Osteoblast (primary cell): ENCODE measurements at places on chromosomes 2 and 18.

DNA sequence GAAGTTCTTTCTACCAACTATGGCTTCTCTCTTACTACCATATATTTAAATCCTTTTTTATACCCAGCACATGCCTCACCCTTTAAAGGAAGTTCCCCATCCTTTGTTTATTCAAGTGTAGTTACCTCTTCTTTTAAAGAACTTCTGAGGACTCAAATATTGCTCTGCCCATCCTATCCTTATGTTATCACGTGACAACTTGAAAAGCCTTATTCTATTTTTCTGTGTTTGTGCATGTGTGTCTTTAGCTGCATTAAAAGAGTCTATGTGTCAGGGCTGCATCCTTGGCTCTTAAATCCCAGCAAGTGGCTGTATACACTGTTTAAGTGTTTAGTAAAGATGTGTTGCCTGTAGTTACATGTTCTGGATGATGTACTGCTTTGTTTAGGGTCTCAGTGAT, 22.5 kb downstream of the FSHR start:
- no peak overlapping the region for H3K27ac ChIP-seq
- H3K4me1 ChIP-seq, result no peaks in the 10 kb centered on the region
- no peaks in the 10 kb centered on the region for H3K36me3 ChIP-seq
- H3K27me3 ChIP-seq, result no peaks in the 10 kb centered on the region
- no peak for DNase-seq

GRCh38 chr2:241708879-241709278, 7.0 kb downstream of the ING5 start:
- peaks cover 58% of the 10 kb centered on the region for H3K36me3 ChIP-seq
- H3K27ac ChIP-seq, result no peak overlapping the region
- no peaks in the 10 kb centered on the region for H3K4me1 ChIP-seq
- DNase-seq, result no peak
- no peak overlapping the region for H3K4me3 ChIP-seq

GRCh38 chr2:228474466-228474865, 293.0 kb upstream of the SPHKAP start:
- no peak overlapping the region for H3K27ac ChIP-seq
- no peaks in the 10 kb centered on the region for H3K27me3 ChIP-seq
- no peak for DNase-seq
- H3K36me3 ChIP-seq, result no peaks in the 10 kb centered on the region

DNA sequence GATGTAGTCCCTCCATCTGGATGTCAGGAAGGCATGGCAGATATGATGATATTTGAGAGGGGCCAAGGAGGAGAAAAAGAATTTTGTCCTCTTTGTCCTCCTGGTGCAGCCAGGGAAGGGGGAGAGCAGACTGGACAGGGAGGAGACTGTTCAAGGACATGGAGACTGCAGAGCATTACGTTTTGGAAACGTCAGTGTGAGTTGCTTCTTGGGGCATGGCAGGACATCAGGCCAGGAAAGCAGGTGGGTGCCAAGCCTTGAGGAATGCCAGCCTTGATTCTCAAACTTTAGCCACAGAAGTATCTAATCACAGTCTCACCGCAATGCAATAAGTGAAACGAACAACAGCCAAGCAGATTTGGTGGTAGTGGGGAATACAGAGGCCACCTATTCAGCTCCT, 66.2 kb downstream of the BMP10 start:
- H3K4me1 ChIP-seq, result peaks cover 6% of the 10 kb centered on the region
- H3K27me3 ChIP-seq, result peaks cover 19% of the 10 kb centered on the region
- H3K36me3 ChIP-seq, result no peaks in the 10 kb centered on the region
- no peak overlapping the region for H3K27ac ChIP-seq

GRCh38 chr2:172859581-172860335, 124.1 kb downstream of the RAPGEF4 start:
- H3K4me1 ChIP-seq, result peaks cover 4% of the 10 kb centered on the region
- no peak overlapping the region for H3K27ac ChIP-seq
- H3K4me3 ChIP-seq, result peak overlapping the region; percentile 47
- peaks cover 8% of the 10 kb centered on the region for H3K27me3 ChIP-seq
- no peak for DNase-seq
